T-helper 2 cell treated with Interferon-gamma antibody and Interleukin-4, amounts not matched to agents 5 μg/mL and 100 μg/mL, for 36 hours (primary cell): ENCODE measurements at places on chromosomes 6 and 20.

GRCh38 chr6:52208612-52209011, 22.4 kb downstream of the IL17A start:
- DNase-seq, result no peak
- peaks cover 12% of the 10 kb centered on the region for H3K4me1 ChIP-seq
- no peak overlapping the region for H3K4me3 ChIP-seq
- no peak overlapping the region for H3K27ac ChIP-seq
- peaks cover 45% of the 10 kb centered on the region for H3K27me3 ChIP-seq
- H3K36me3 ChIP-seq, result no peaks in the 10 kb centered on the region

DNA sequence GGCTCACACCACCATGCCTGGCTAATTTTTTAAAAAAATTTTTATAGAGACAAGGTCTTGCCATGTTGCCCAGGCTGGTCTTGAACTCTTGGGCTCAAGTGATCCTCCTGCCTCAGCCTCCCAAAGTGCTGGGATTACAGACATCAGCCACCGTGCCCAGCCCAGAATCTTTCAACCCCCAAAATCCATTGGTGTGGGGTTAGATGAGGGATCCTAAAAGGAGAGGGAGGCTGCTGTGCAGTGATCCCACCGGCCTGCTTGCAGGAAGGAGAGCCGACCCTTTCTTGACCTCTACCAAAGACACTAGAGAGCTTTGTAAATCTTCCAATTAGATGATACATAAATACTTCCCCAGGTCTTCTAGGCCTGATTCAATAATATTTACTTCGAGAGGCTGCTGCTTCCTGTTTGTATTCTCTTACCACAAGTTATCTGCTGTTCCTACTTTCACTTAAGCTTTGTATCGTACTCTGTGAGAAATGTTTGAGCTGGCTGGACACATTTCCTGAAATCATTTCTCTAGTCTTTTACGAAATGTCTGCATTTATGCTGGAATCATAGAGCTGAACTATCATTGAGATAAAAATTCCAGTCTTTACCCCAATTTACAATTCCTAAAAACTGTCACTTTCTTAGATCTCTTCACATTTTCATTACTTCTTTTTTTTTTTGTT, 49.3 kb upstream of the IER3 start:
- peak overlapping the region; percentile 90 for H3K27ac ChIP-seq
- peaks cover 40% of the 10 kb centered on the region for H3K4me1 ChIP-seq
- no peak for DNase-seq

DNA sequence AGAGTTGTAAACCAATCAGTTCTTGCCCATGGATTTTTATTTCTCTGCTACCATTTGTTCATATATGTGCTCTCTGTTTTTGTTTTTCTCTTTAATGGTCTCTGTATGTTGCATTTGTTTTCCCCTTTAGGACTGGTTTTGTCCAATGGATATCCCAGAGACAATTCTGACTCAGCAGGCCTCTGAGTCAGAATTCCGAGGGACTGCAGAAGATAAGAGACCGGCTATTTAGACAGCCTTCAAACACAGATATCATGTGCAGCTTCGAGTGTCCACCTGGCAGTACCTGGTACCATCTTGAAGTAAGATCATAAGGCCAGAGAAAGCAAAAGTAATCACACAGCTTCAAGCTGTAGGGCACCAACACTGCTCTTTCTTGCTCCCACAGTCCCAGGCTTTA, 125.5 kb downstream of the ELOVL4 start:
- no peak overlapping the region for H3K4me3 ChIP-seq
- H3K4me1 ChIP-seq, result no peaks in the 10 kb centered on the region
- H3K36me3 ChIP-seq, result no peaks in the 10 kb centered on the region

- peak overlapping the region; percentile 94 for H3K4me3 ChIP-seq
- H3K36me3 ChIP-seq, result peaks cover 15% of the 10 kb centered on the region
- peaks cover 24% of the 10 kb centered on the region for H3K27me3 ChIP-seq
- H3K4me1 ChIP-seq, result peaks cover 50% of the 10 kb centered on the region
- DNase-seq, result peak; percentile 83
Measured at GRCh38 chr6:26196846-26197635, 109.8 kb downstream of the HFE start.

- no peak overlapping the region for H3K4me3 ChIP-seq
- no peak for DNase-seq
- H3K27ac ChIP-seq, result no peak overlapping the region
- H3K36me3 ChIP-seq, result no peaks in the 10 kb centered on the region
- H3K27me3 ChIP-seq, result no peaks in the 10 kb centered on the region
Measured at GRCh38 chr6:38191418-38191817, 371.9 kb downstream of the ZFAND3 start.

DNA sequence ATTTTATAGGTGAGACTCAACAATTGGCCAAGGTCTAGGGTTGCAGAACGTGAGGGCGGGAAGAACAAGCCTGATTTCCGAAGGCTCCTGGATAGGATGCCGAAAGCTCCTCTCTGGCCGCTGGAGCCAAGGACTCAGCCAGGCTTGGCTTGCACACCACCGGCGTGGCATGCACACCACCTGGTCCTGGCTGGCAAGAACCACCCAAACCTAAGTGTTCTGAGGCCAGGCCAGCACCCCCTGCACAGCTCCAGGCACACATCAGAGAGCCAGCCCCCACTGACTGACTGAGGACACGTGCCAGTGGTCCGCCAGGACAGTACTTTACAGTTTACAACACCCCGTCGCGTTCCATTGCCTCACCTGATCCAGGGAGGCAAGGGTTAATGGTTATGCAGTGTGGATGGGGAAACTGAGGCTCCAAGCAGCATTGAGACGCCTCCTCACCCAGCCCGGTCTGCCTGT, 414 bp downstream of the TGM2 start:
- peaks cover 9% of the 10 kb centered on the region for H3K4me1 ChIP-seq
- no peaks in the 10 kb centered on the region for H3K36me3 ChIP-seq
- no peak overlapping the region for H3K4me3 ChIP-seq
- H3K27ac ChIP-seq, result no peak overlapping the region
- no peak for DNase-seq

DNA sequence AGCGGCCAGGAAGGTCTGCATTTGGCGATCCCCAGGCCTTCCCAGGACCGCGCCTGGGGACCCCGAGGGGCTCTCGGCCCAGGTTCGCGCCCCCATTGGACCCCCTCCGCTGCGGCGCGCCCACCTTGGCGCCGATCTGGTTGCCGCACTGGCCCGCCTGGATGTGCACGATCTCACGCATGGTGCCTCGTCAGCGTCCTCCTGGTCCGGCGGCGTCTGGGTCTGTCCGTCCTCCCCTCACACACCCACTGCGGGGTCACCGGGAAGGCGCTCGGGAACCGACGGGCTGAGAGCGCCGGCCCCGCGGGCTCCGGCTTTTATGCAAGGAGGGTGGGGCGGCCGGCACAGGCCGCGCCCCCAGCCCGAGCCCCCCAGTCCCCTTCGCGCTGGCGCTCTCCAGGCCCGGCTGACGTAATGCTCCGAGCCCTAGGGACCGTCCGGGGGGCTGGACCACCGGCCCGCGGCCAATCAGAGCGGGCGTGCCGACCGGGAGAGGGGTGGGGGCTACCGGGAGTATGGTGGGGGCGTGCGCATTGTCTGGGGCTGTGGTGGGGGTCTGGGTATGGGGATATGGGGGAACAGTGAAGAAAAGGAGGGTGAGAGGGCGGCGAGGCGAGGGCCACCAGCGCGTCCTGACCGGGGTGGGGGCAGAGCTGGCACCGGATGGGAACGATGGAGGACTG, at the start of gene TUBB2B:
Gene TUBB2B (minus strand): TSS at position 291 of the 683 bp plus-strand sequence. CDS start 110 bp downstream, at position 181.
- H3K4me1 ChIP-seq, result peaks cover 30% of the 10 kb centered on the region
- peak within 1 kb of the TSS; percentile 84 for H3K4me3 ChIP-seq
- no peak within 1 kb of the TSS for H3K27ac ChIP-seq
- DNase-seq, result no peak
- H3K27me3 ChIP-seq, result peaks cover 76% of the 10 kb centered on the region

DNA sequence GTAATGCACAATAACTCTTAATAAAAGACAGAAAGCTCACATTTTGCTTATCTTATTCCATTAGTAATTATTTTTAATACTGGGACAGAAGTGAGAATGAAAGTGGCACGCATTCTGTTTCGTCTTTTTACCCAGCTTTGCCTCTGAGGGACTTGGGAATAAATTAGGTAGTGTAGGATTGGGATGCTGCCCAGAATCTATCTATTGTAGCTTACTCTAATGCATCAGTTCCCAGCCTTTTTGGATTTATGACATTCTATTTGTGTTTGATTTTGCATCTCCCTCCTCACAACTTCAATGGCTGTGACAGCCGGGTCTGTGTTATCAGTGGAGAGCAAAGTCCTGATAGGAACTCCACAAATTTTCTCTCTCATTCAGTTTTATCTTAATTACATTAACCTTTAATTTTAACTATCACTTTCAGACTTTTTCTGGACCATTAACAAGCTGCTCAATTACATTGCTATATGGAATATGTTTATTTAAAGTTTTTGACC, 62.9 kb upstream of the TULP4 start:
- DNase-seq, result no peak

DNA sequence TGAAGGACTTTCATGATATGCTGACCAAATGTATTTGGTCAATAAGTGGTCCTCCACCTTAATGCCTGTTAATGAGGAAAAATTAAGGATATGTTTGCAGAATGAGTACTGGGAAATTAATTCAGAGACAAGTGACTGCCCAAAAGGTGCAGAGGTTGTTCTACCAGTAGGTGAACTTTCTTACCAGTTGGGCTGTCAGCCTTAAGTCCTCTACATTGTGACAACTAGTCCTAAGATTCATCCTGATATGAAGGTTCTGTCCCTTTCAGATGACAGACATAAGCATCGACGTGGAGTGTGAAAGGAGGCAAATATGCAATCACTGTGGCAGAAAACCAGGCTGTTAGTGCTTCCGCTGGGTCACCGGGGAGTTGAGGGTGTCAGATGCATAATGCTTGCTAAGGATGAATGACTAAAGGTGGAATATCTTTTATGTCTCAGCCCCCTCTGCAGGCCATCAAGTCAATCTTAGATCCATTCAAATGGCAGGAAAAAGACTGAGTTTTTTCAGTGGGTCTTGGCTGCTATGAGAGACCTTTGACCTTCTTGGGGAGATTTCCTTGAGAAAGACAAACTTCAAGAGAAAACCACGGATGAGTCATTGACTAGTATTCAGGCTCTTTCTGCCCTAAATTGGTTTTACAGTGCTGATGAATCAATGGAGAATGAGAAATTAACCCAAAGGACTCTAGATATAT, 226.0 kb downstream of the TPBG start:
- H3K4me3 ChIP-seq, result no peak overlapping the region
- no peak overlapping the region for H3K27ac ChIP-seq
- H3K36me3 ChIP-seq, result no peaks in the 10 kb centered on the region
- H3K27me3 ChIP-seq, result no peaks in the 10 kb centered on the region
- DNase-seq, result no peak

- no peaks in the 10 kb centered on the region for H3K36me3 ChIP-seq
- no peaks in the 10 kb centered on the region for H3K4me1 ChIP-seq
- no peaks in the 10 kb centered on the region for H3K27me3 ChIP-seq
- H3K4me3 ChIP-seq, result no peak overlapping the region
Measured at GRCh38 chr6:21648475-21649050, 55.0 kb downstream of the SOX4 start.

- no peaks in the 10 kb centered on the region for H3K4me1 ChIP-seq
- DNase-seq, result no peak
- no peak overlapping the region for H3K4me3 ChIP-seq
- no peak overlapping the region for H3K27ac ChIP-seq
- no peaks in the 10 kb centered on the region for H3K27me3 ChIP-seq
Measured at GRCh38 chr20:24827603-24828295, 121.3 kb upstream of the CST7 start.

- peaks cover 13% of the 10 kb centered on the region for H3K36me3 ChIP-seq
- DNase-seq, result no peak
- peaks cover 80% of the 10 kb centered on the region for H3K4me1 ChIP-seq
- H3K4me3 ChIP-seq, result no peak overlapping the region
Measured at GRCh38 chr6:149080511-149080910, 237.0 kb upstream of the TAB2 start.

DNA sequence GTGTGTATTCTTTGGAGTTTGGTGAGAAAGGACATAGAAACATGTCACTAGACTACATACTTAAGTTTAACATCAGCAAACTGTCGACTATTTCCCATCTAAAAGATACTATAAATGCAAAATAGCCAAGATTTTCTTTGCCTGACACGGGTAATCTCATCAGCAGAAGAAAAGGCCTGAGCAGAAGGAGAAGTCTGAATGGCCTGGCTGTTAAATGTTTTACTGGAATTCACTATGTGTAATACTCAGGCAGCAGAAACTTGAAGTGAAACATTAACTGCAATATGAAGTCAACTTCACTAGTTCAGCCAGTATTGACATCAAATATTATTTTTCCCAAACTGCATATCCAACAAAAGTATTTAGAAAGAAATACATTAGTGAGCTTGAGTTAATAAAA, 6.4 kb upstream of the DSE start:
- H3K4me1 ChIP-seq, result peaks cover 5% of the 10 kb centered on the region
- DNase-seq, result no peak
- H3K27ac ChIP-seq, result no peak overlapping the region
- H3K4me3 ChIP-seq, result no peak overlapping the region
- peaks cover 16% of the 10 kb centered on the region for H3K27me3 ChIP-seq

GRCh38 chr6:25627001-25627400, 25.0 kb upstream of the SCGN start:
- no peak for DNase-seq
- H3K4me3 ChIP-seq, result no peak overlapping the region
- H3K27ac ChIP-seq, result no peak overlapping the region
- no peaks in the 10 kb centered on the region for H3K27me3 ChIP-seq

DNA sequence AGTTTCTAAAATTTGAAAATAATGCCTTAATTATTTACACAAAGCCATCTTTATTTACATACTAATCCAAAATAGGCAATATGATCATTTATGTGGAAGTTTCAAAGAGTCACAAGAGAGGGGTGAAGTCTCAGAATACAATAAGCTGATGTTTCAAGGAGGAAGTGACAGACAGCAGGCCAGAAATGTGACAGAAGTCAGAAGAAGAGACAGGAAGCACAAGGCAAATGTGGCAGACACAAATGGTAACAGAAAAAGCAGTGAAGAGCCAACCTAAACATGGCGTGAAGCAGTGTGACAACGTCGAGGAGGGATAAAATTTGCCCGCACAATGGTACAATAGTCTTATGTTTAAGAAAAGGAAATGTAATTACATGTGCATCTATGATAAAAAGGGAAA, 59.8 kb downstream of the SHPRH start:
- peaks cover 6% of the 10 kb centered on the region for H3K4me1 ChIP-seq
- H3K27me3 ChIP-seq, result no peaks in the 10 kb centered on the region
- DNase-seq, result no peak
- H3K27ac ChIP-seq, result peak overlapping the region; percentile 34

GRCh38 chr6:140601021-140601808, 1226.8 kb upstream of the CITED2 start:
- peaks cover 7% of the 10 kb centered on the region for H3K27me3 ChIP-seq
- H3K27ac ChIP-seq, result no peak overlapping the region
- H3K36me3 ChIP-seq, result peaks cover 2% of the 10 kb centered on the region
- no peak overlapping the region for H3K4me3 ChIP-seq

DNA sequence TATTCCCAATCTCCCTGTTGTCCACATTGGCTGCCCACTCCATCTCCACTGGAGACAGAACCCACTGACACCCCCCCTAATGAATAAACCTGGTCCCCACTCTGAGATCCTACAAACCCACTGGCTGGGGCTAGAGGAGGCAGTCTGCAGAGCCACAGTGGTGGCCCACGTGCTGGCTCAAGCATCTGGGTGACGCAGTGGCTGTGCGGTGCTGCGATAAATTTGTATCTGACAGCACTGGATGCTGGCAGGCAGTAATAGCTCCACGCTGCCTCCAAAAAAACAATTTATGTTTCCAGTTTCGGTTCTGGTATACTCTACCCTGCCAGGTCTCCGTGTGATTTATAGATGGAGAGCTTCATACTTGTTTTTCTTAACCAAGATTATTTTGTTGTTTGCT, 87.1 kb upstream of the SYNDIG1 start:
- no peaks in the 10 kb centered on the region for H3K36me3 ChIP-seq
- no peaks in the 10 kb centered on the region for H3K4me1 ChIP-seq
- no peaks in the 10 kb centered on the region for H3K27me3 ChIP-seq
- H3K27ac ChIP-seq, result no peak overlapping the region
- no peak overlapping the region for H3K4me3 ChIP-seq
